ENCODE measurements at places on chromosomes 5 and 9.

DNA sequence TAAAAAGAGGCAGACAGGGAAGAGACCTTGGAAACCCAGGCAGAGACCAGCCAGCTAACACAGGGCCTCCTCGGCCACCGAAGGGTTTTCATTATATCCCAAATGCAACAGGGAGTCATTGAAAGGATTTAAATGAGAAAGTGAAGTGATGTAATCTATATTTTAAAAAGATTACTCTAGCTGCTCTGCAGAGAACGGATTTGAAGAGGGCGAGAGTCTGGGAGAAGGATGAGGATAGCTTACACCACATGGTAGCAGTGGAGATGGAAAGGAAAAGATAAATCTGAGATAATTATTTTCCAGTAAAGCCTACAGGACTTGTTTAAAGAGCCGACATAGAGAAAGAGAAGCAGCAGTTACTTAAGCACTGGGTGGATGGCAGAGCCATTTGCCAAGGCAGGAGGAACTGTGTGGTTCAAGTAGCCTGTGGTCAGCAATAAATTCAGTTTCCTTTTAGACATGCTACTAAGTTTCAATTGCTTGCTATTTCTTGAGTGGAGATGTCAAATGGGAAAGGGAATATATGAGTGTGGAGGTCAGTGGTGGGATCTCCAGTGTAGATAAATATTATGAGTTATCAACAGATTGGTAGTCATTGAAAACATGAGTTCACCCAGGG is 9.3 kb downstream of the FBN2 start:
- no peak for DNase-seq

DNA sequence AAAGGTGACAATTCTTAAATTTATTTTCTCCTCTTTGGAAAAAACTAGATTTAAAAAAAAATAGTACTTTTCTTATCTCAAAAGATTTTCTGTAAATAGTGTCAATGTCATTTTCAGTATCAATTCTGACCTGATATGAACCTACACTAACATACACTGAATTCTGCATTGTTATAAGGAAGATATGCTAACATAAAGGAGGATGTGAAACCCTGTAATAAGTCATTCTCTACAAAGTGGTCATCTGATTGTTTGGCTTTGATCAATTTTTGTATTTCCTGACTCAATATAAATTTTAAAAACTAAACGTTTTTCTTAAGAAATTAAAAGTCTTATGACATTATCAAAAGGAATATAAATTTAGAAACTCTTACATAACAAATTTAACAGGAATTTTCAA is 233.6 kb upstream of the EDIL3 start:
- no peak for DNase-seq

- DNase-seq = no peak
Observed at GRCh38 chr5:101543780-101544179, 640.7 kb upstream of the ST8SIA4 start.

- DNase-seq = no peak
Observed at GRCh38 chr9:78144663-78145377, 91.1 kb upstream of the CEP78 start.

GRCh38 chr5:139611703-139612584 is 36.2 kb upstream of the CXXC5 start:
- no peak for DNase-seq
